ENCODE measurements at places on chromosomes 13 and 19.

- peaks cover 77% of the 10 kb centered on the region for H3K4me1 ChIP-seq
- no peaks in the 10 kb centered on the region for H3K27me3 ChIP-seq
- no peak overlapping the region for H3K4me3 ChIP-seq
- peak overlapping the region; percentile 96 for H3K27ac ChIP-seq
- H3K36me3 ChIP-seq, result no peaks in the 10 kb centered on the region
These were observed 46.2 kb downstream of the ACTN4 start for GRCh38 chr19:38693380-38694223.

GRCh38 chr13:49636705-49637104 is 8.4 kb downstream of the ARL11 start:
- no peaks in the 10 kb centered on the region for H3K27me3 ChIP-seq
- H3K4me1 ChIP-seq, result no peaks in the 10 kb centered on the region
- no peak overlapping the region for H3K4me3 ChIP-seq
- no peak overlapping the region for H3K27ac ChIP-seq

GRCh38 chr19:29381353-29382203 is 144.2 kb upstream of the VSTM2B start:
- H3K36me3 ChIP-seq, result no peaks in the 10 kb centered on the region
- H3K27me3 ChIP-seq, result no peaks in the 10 kb centered on the region
- DNase-seq, result peak; percentile 8
- H3K4me3 ChIP-seq, result no peak overlapping the region

- no peaks in the 10 kb centered on the region for H3K4me1 ChIP-seq
- no peak for DNase-seq
- no peak overlapping the region for H3K27ac ChIP-seq
- H3K36me3 ChIP-seq, result no peaks in the 10 kb centered on the region
- H3K27me3 ChIP-seq, result no peaks in the 10 kb centered on the region
These were observed 11.1 kb downstream of the MED25 start for GRCh38 chr19:49829200-49829599.

GRCh38 chr13:67061750-67062149 is 168.4 kb downstream of the PCDH9 start:
- H3K27me3 ChIP-seq, result no peaks in the 10 kb centered on the region
- DNase-seq, result no peak
- H3K4me1 ChIP-seq, result no peaks in the 10 kb centered on the region
- H3K27ac ChIP-seq, result no peak overlapping the region
- no peak overlapping the region for H3K4me3 ChIP-seq

GRCh38 chr19:3176715-3177501 is 1.7 kb upstream of the S1PR4 start:
- no peak for DNase-seq
- H3K27me3 ChIP-seq, result no peaks in the 10 kb centered on the region
- no peaks in the 10 kb centered on the region for H3K4me1 ChIP-seq
- no peak overlapping the region for H3K27ac ChIP-seq

- no peaks in the 10 kb centered on the region for H3K36me3 ChIP-seq
- no peak overlapping the region for H3K27ac ChIP-seq
- H3K4me3 ChIP-seq, result no peak overlapping the region
- DNase-seq, result no peak
These were observed 101.1 kb upstream of the FRY start for GRCh38 chr13:31930490-31930889.

DNA sequence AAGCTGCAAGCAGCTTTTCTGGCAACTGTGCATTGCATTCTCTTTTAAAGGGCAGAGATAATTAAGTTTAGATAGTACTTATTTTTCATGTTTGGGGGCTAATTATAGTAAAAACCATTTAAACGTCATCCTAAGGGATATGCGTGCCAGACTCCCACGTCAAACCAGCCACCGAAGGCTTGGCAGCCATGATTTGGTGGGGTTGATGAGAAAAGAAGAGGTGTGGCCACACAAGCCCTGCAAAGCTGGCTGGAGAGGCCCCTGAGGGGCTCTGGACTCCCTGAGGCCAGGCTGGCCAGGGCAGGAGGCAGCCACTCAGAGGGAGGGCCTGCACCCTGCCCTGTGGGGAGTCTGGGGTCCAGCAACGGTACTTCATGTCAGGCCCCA is 17.5 kb downstream of the PEPD start:
- no peak overlapping the region for H3K27ac ChIP-seq
- H3K4me3 ChIP-seq, result no peak overlapping the region
- no peaks in the 10 kb centered on the region for H3K27me3 ChIP-seq
- peaks cover 13% of the 10 kb centered on the region for H3K36me3 ChIP-seq
- H3K4me1 ChIP-seq, result peaks cover 11% of the 10 kb centered on the region
- no peak for DNase-seq

GRCh38 chr13:78121001-78121400 is 202.4 kb upstream of the EDNRB start:
- H3K4me1 ChIP-seq, result no peaks in the 10 kb centered on the region
- no peaks in the 10 kb centered on the region for H3K27me3 ChIP-seq
- H3K36me3 ChIP-seq, result no peaks in the 10 kb centered on the region

GRCh38 chr19:17951157-17951989 is 15.5 kb upstream of the KCNN1 start:
- no peak for DNase-seq
- peaks cover 4% of the 10 kb centered on the region for H3K27me3 ChIP-seq
- no peak overlapping the region for H3K4me3 ChIP-seq
- no peak overlapping the region for H3K27ac ChIP-seq

DNA sequence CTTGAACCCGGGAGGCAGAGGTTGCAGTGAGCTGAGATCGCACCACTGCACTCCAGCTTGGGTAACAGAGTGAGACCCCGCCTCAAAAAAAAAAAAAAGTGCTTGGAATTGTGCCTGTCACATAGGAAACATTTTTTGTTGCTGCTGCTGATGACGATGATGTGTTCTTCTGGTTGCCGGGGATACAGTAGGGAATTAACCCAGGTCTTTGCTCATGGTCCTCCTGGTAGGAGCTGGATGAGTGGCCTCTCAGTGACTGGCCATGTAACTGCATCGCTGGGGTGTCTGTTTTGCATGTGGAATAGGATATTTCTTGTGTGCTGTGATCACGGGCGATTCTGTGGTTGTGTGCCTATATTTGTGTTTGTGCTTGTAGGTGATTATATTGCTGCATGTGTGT is 4.7 kb upstream of the CNFN start:
- no peak for DNase-seq
- no peak overlapping the region for H3K4me3 ChIP-seq
- H3K4me1 ChIP-seq, result no peaks in the 10 kb centered on the region

DNA sequence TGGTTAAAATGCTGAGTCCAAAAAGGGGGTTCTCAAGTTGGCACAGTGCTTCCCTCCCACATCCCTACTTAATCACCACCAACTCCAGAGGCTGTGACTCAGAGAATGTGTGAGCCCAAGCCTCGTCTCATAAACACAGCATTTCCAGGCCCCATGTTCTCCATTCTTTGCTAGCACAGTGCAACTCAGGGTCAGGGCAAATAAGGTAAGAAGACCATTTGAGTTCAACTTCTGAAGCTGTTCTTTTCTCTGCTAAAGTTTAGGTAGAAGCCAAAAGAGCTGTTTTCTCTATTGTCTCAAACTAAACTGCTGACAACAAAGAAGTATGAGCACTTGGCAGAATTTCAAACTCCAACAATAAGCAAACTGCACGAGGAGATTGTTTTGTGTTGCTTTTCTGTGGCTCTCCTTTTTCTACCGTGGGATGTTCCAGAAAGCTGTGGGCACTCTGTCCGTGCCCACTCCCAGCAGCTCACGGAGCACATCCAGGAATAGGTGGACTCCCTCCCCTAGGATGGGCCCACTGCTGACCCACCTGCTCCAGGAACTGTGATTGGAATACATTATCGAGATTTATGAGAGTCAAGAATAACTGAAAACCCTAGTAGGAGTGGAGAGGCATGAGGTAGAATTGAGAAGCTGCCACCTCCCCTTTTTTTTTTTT is 494.3 kb downstream of the COG6 start:
- peaks cover 5% of the 10 kb centered on the region for H3K4me1 ChIP-seq
- no peaks in the 10 kb centered on the region for H3K27me3 ChIP-seq
- peak; percentile 65 for DNase-seq

GRCh38 chr19:31260171-31260933 is 88.9 kb downstream of the TSHZ3 start:
- H3K4me1 ChIP-seq, result no peaks in the 10 kb centered on the region
- H3K27ac ChIP-seq, result no peak overlapping the region
- peaks cover 2% of the 10 kb centered on the region for H3K27me3 ChIP-seq
- no peak overlapping the region for H3K4me3 ChIP-seq

DNA sequence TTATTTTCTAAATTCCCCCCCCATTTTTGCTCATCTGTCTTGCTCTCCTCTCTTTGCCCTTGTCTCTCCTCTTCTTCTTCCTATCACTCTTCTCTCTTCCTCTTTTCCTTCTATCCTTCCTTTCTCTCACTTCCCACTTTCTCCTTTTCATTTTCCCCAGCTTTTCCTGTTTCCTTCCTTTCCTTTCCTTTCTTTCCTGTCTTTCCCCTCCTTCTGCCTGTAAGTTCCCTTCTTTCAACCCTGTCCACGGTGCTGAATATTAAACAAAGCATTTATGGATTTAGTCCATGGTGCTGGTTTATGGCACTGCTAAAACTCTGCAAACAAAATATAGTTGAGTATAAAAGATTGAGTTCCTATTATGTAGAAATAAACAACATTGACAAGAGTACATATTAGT is 27.6 kb downstream of the SCEL start:
- peak; percentile 31 for DNase-seq
- H3K4me1 ChIP-seq, result no peaks in the 10 kb centered on the region
- H3K4me3 ChIP-seq, result no peak overlapping the region
- H3K27me3 ChIP-seq, result no peaks in the 10 kb centered on the region

DNA sequence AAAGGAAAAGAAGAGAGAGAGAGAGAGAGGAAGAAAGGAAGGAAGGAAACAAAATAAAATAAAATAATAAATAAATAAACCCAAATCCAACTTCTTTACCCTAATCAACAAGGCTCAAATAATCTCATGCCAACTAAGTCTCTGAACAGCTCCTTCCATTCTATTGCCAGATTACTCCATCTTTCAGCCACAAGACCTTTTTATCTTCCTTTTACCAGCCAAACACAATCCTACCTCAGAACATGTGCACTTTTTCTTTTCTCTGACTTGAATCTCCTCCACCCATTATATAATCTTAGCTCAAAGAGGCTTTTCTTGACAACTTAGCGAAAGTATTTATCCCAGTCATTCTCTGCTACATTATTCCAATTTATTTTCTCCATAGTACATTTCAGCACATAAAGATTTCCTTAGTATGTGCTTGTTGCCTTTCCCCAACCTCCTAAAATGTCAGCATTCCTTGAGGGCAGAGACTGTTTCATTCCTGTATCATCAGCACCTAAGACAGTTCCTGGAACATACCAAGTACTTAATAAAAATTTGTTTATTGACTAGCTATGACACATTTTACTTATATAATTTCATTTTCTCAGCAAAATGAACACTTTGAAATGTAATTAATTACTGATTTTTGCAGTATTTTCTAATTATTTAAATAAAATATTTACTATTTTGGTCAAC is 33.5 kb upstream of the USPL1 start:
- no peaks in the 10 kb centered on the region for H3K36me3 ChIP-seq
- no peaks in the 10 kb centered on the region for H3K27me3 ChIP-seq
- no peak for DNase-seq
